HFFc6 (cell line): ENCODE measurements at places on chromosomes 6 and 20. TPM values are rescaled to one million over a fixed set of nuclear protein-coding genes. Genes with fewer than 3 reads are reported as not detected.
A peak's percentile ranks its signal among the peaks of the same experiment; 100 is the strongest.

The PTPRT gene
- not detected in 3 replicates for total RNA-seq

The TPBG gene
- 88.9 to 139 TPM (median 99.4 TPM) in 3 replicates for total RNA-seq

The OTOR gene
- not detected in 3 replicates for total RNA-seq

The TMEM170B gene
- total RNA-seq = 0.18 to 0.24 TPM (median 0.18 TPM) in 3 replicates

The GPR6 gene
- not detected in 3 replicates for total RNA-seq

The PSORS1C2 gene
- total RNA-seq = not detected in 3 replicates

The CNBD2 gene
- total RNA-seq = 1.7 to 2.8 TPM (median 2.7 TPM) in 3 replicates

The C6orf15 gene
- total RNA-seq = not detected in 3 replicates

DNA sequence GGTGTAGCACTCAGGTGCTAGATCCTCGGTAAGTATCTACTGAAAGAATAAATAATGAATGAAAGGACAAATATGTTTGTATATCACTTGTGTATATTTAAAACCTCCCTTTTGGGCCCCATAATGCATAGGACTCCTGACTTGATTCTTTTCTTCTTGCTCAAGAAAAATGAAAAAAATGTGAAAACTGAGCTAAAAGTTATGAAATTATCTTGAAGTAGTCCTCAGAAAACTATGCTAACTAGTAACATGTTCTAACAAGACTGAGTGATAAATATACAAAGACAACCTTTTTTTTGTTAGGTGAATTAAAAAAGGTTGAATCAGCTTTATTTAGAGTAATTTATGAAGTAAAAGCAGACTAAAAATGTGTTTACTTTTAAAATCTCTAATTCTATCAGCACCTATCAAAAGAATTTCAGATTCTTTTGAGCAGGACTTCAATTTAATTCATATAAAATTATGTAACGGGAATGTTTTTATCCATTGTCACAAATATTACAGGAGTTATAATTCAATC is 247.8 kb upstream of the JAG1 start:
- peaks cover 50% of the 10 kb centered on the region for H3K4me1 ChIP-seq
- H3K4me3 ChIP-seq = no peak overlapping the region
- peaks cover 3% of the 10 kb centered on the region for H3K27me3 ChIP-seq
- no peak for DNase-seq

- no peak overlapping the region for H3K4me3 ChIP-seq
- no peaks in the 10 kb centered on the region for H3K4me1 ChIP-seq
- no peaks in the 10 kb centered on the region for H3K36me3 ChIP-seq
- no peaks in the 10 kb centered on the region; the same call in 1 of the 2 replicates for H3K27me3 ChIP-seq
Observed at GRCh38 chr6:164286011-164286410, 871.5 kb downstream of the QKI start.

GRCh38 chr6:25889877-25890853 is 16.1 kb upstream of the SLC17A3 start:
- no peak overlapping the region for H3K27ac ChIP-seq
- no peaks in the 10 kb centered on the region for H3K36me3 ChIP-seq
- H3K4me1 ChIP-seq = peaks cover 8% of the 10 kb centered on the region; the same call in 1 of the 2 replicates
- peaks cover 5% of the 10 kb centered on the region for H3K27me3 ChIP-seq

- H3K36me3 ChIP-seq = no peaks in the 10 kb centered on the region
- H3K27ac ChIP-seq = no peak overlapping the region
- peaks cover 16% of the 10 kb centered on the region for H3K4me1 ChIP-seq
- no peak overlapping the region for H3K4me3 ChIP-seq
Observed at GRCh38 chr20:20553541-20553940, 158.9 kb downstream of the RALGAPA2 start.

- no peaks in the 10 kb centered on the region; the same call in 1 of the 2 replicates for H3K27me3 ChIP-seq
- H3K4me1 ChIP-seq = no peaks in the 10 kb centered on the region; the same call in 1 of the 2 replicates
- H3K27ac ChIP-seq = no peak overlapping the region
- H3K36me3 ChIP-seq = no peaks in the 10 kb centered on the region
Observed at GRCh38 chr6:78435671-78436070, 431.7 kb upstream of the IRAK1BP1 start.

- H3K36me3 ChIP-seq = 0 out of 2 replicates have a peak, but pooled peaks cover 4% of the 10 kb centered on the region
- no peaks in the 10 kb centered on the region for H3K27me3 ChIP-seq
- no peak for DNase-seq
- H3K27ac ChIP-seq = no peak overlapping the region
- no peaks in the 10 kb centered on the region for H3K4me1 ChIP-seq
Observed at GRCh38 chr6:60754879-60755278, 1531.1 kb downstream of the KHDRBS2 start.

DNA sequence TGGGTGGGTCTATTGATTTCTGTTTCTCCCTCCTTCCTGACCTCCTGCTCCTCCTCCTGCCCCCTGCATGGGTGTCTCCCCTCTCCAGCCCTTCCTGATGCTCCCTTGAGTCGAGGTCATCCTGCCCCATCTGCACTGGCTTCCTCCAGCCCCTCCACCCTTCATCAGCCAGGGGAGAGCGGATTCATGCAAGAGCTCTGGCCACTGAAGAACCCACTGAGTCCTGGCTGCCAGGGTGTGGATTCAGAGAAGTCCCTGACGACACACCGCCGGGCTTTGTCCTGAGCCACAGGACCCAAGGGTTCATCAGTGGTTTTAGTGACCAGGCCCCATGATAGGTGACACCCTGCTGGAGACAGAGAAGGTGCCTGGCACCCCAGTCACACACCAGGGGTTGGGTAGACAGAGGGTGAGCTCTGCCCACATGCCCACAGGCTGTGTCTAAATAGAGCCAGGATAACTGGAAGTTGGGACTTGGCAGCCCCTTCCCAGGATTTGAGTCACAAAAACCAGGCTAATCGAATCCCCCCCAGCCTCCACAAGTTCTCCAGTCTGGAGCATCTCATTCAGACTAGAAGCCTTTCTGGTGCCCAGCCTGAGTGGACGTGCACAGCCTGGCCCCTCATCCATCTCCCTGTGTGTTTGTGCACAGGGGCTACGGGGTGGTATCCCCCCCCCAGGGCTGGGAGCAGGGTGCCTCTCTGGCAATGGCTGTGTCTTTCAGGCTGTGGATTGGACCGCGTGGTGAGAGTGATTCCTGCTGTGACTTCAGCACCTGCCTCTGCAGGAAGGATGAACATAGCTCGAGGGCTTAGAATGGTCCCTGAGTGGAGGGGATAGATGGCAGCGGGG is 1.2 kb downstream of the GFRA4 start:
- H3K27me3 ChIP-seq = peaks cover 39% of the 10 kb centered on the region
- H3K36me3 ChIP-seq = no peaks in the 10 kb centered on the region
- no peak overlapping the region for H3K27ac ChIP-seq
- no peak overlapping the region for H3K4me3 ChIP-seq
- no peak for DNase-seq

GRCh38 chr20:59835057-59835447 is 98.4 kb downstream of the SYCP2 start:
- no peaks in the 10 kb centered on the region for H3K4me1 ChIP-seq
- H3K27me3 ChIP-seq = peaks cover 6% of the 10 kb centered on the region
- no peak overlapping the region for H3K4me3 ChIP-seq
- no peak overlapping the region for H3K27ac ChIP-seq
- peaks cover 2% of the 10 kb centered on the region; the same call in 1 of the 2 replicates for H3K36me3 ChIP-seq

DNA sequence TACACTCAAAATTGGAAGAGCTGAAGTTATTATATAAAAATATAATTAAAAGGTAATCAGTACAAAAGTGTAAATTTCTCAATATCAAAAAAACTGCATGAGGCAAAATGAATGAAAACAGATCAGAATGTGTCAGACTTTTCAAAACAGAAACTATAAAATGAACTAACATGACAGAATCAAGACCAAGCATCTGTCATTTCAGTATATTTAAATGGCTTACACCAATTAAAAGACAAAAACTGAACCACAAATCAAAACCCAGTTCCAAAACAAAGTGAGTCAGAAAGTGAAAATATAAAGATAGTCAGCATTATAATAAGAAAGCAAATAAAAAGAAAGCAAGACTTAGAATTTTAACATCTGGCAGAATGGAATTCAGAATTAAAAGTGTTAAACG is 289.7 kb downstream of the UBE3D start:
- H3K27me3 ChIP-seq = no peaks in the 10 kb centered on the region; the same call in 1 of the 2 replicates
- H3K4me1 ChIP-seq = peaks cover 9% of the 10 kb centered on the region; the same call in 1 of the 2 replicates
- H3K4me3 ChIP-seq = no peak overlapping the region
- no peaks in the 10 kb centered on the region for H3K36me3 ChIP-seq
- H3K27ac ChIP-seq = no peak overlapping the region

DNA sequence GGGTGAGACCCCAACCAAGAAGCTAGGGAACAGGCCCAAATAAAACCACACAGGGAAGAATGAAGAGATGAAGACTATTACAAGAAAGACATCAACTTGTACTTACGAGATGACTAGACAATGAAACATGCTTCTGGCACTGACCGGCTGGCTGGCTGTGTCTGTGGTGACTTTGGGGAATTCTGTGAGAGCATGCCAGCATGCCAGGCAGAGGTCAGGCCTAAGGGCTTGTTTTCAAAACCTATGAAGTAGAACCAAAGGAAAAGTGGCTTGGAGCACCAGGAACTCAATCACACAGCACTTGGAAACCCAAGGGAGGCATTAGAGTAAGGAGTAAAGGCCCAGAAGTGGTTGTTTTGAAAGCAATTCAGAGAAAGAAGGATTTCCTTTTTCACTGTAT is 28.4 kb upstream of the GSTA3 start:
- no peak overlapping the region for H3K4me3 ChIP-seq
- DNase-seq = peak; percentile 42
- H3K4me1 ChIP-seq = peaks cover 12% of the 10 kb centered on the region

DNA sequence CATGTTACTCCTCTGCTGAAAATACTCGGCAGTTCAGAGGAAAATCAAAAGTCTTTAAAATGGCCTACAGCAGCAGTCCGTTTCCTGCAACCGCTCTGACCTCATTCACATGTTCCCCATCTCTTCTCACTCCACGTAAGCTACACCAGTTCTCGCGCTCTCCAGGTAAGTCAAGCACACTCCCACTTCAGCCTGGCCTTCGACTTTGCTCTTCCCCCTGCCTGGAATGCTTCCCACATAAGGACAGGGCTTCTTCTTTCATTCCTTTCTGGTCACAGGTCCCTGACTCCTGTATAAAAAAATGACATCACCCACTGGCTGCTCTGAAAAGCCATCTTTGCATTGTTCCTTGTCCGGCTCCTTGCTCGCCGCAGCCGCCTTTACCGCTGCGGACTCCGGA is 42.7 kb downstream of the MGME1 start:
- H3K4me3 ChIP-seq = no peak overlapping the region
- no peaks in the 10 kb centered on the region for H3K36me3 ChIP-seq
- H3K27ac ChIP-seq = no peak overlapping the region
- peaks cover under 1% of the 10 kb centered on the region for H3K27me3 ChIP-seq
- peaks cover 6% of the 10 kb centered on the region; the same call in 1 of the 2 replicates for H3K4me1 ChIP-seq

DNA sequence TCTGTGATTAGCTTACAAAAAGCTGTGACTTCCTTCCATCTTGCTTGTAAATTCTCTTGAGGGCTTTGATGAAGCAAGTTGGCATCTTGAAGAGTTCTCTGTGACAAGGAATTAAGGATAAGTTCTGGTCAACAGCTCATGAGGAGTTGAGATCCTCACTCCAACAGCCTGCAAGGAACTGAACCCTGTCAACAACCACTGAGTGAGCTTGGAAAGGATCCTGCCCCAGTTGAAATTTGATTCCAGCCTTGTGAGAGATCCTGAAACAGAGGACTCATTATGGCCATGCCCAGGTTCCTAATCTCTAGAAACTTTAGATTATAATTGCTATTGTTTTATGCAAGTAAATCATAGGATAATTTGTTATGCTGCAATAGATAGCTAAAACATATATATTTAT is 133.7 kb downstream of the PTCHD4 start:
- H3K36me3 ChIP-seq = no peaks in the 10 kb centered on the region
- no peaks in the 10 kb centered on the region for H3K4me1 ChIP-seq
- H3K4me3 ChIP-seq = no peak overlapping the region
- no peak overlapping the region for H3K27ac ChIP-seq

GRCh38 chr6:93373445-93373844 is 45.9 kb downstream of the EPHA7 start:
- H3K36me3 ChIP-seq = no peaks in the 10 kb centered on the region
- H3K27me3 ChIP-seq = no peaks in the 10 kb centered on the region
- DNase-seq = no peak
- H3K4me3 ChIP-seq = no peak overlapping the region

GRCh38 chr6:4402477-4402976 is 267.2 kb upstream of the ECI2 start:
- H3K27ac ChIP-seq = peak overlapping the region; percentile 60
- no peaks in the 10 kb centered on the region; the same call in 1 of the 2 replicates for H3K27me3 ChIP-seq
- H3K36me3 ChIP-seq = peaks cover 13% of the 10 kb centered on the region
- peak overlapping the region; percentile 6; the same call in 1 of the 2 replicates for H3K4me3 ChIP-seq
- peak; percentile 78 for DNase-seq

- DNase-seq = no peak
- H3K4me3 ChIP-seq = no peak overlapping the region
- no peaks in the 10 kb centered on the region for H3K36me3 ChIP-seq
- H3K27me3 ChIP-seq = no peaks in the 10 kb centered on the region
- H3K4me1 ChIP-seq = no peaks in the 10 kb centered on the region
- no peak overlapping the region for H3K27ac ChIP-seq
Observed at GRCh38 chr6:159343709-159344108, 174.5 kb downstream of the FNDC1 start.

DNA sequence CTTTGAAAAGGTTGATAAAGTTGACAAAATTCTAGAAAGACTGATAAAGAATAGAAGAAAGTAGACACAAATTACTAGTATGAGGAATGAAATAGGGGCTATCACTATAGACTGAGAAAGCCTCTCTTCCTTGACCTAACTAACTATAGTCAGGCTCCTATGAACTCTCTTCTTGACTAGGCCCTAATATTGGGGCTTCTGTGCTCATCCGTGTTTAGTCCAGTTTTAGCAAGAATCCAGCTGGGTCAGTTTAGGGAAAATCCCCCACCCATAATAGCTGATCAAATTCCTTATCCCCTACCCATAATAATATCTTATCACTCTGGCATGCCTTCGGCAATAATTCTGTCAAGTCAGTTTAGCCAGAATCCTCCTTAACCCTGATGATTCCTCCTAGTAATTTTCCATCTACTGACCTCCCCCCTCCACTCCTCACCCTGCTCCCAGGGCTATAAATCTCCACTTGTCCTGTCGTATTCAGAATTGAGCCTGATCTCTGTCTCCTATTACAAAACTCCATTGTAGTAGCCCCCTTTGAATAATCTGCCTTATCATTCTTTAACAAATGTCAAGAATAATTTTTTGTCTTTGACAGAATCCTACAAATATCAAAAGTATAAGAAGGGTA is 138.1 kb downstream of the TFAP2A start:
- peak overlapping the region; percentile 72 for H3K27ac ChIP-seq
- no peak for DNase-seq
- H3K4me3 ChIP-seq = no peak overlapping the region; the same call in 1 of the 2 replicates
- H3K27me3 ChIP-seq = no peaks in the 10 kb centered on the region; the same call in 1 of the 2 replicates
- peaks cover 60% of the 10 kb centered on the region for H3K4me1 ChIP-seq

GRCh38 chr20:21353236-21353635 is 44.1 kb downstream of the NKX2-4 start:
- peaks cover 11% of the 10 kb centered on the region for H3K4me1 ChIP-seq
- peak overlapping the region; percentile 36; the same call in 1 of the 2 replicates for H3K27ac ChIP-seq
- DNase-seq = peak; percentile 53
